ENCODE measurements at places on chromosomes 12 and 14. TPM values are rescaled to one million over a fixed set of nuclear protein-coding genes. Genes with fewer than 3 reads are reported as not detected.

DNA sequence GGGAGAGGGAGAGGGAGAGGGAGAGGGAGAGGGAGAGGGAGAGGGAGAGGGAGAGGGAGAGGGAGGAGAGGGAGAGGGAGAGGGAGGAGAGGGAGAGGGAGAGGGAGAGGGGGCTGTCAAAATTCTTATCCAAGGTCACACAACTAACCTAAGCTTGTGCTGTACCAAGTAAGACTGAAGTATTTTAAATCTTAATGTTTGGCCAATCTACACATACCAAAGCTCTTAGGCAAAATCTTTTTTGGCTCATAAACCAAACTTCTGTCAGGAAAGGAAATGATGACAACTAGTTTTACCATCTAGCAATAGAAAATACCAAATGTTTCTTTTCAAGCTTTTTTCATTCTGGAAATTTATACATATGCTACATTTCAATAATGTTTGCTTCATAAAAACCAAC, 33.8 kb downstream of the CCDC38 start:
- no peak for DNase-seq

DNA sequence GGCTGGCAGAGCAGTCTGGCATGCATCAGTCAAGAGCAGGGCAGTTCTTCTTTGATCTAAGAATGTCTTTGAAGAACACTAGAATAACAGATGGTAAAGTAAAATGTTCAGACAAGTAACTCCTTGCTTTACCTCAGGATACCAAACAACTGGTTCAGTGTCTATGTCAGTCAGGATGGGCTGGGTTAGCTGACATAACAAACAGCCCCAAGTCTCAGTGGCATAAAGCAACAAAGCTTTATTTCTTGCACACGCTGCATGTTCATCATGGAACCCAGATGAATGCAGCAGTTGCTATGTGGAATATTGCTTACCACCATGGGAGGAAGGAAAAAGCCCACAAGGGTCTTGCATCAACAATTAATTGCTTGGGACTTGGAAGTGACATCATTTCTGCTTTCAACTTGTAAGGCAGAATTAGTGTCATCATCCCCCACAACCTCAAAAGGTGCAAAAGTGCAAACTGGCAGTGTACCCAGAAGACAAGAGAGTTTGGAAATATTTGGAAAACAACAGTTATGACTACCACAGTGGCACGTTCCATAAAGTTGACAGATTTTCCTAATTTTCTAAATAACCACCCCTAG, 21.2 kb downstream of the GPRC5D start:
- no peak for DNase-seq

GRCh38 chr14:83291714-83292113, 1758.1 kb upstream of the SEL1L start:
- no peak for DNase-seq

GRCh38 chr14:98886982-98887381, 385.0 kb downstream of the BCL11B start:
- DNase-seq = no peak

DNA sequence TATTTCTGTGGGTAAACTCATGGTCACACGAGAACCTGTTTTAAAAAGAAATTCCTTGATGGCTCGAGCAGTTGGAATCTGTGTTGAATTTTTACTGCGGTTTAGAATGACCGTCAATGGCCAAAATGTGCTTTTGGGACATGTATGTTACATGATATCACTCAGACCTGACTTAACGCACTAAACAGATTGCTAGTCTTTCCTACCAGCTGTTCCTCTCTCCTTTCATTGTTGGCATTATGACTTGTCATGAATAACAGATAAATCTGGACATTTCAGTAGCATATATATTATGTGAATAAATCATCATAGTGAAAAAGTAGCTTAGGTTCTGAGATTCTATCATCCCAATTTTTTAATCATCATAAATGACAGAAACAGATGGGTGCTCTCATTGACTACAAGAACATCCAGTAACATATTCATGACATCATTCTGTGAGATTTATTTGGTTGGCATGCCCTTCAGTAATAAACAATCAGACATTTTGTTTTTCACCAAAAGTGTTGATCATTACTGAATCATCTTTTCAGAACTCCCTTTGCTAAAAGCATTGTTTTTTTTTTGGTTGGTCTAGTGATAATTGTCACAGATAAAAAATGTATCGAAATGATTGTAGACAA, 57.9 kb upstream of the NAV3 start:
- DNase-seq = no peak

CEBPE gene
- not detected for total RNA-seq
